Vagina (tissue), 2 donors: ENCODE measurements at places on chromosomes 13 and 19.
A peak's percentile ranks its signal among the peaks of the same experiment; 100 is the strongest.

DNA sequence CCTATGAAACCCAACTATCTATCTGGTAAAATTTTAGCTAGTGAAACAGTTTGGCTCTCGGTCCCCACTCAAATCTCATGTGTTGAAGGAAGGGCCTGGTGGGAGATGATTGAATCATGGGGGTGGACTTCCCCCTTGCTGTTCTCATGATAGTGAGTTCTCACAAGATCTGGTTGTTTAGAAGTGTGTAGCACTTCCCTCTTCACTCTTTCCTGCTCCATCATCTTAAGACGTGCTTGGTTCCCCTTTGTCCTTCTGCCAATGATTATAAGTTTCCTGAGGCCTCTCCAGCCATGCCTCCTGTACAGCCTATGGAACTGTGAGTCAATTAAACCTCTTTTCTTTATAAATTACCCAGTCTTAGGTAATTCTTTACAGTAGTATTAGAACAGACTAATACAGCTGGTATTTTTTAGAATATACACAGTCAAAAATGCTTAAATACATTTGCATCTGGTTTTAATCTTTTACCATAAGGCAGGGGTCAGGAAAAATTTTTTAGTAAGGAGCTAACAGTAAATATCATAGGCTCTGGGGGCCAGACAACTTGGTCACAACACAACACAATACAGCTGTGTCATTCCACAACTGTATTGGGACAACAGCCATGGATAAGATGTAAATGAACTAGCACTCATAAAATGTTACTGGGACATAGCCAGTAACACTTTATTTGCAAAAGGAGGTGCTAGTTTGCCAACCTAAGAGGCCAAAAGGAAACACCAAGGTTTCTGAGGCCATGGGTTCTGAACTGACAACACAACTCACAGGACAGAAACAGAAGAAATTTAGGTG, 24.3 kb downstream of the DZIP1 start:
- no peak for DNase-seq

DNA sequence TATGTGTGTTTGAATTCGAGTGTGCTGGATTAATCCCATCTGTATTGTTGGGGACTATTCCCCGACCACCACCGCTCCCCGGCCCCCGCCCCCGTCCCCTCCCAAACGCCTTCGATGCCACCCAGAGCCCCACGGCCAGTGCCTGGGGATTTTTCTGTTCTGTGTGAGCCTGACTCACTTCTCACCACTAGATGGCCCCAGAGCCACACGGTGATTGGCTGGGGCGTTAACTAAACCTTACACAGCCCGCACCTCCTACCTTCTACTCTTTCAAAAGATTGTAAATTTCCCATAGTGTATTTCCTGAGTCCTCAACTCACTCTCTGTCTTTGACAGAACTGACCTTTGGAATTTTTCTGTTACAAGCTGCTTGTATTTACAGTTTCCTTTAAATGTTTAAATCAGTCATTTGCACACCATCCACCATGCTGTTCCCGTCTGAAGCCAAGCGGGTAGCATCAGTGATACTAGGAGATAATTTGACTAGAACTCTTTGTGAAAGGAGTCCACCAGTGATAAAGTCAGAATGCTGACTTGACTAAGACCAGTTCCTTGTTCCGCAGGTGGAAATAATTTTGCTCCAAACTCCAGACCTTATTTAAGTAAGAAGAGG, 61.4 kb downstream of the RFX2 start:
- no peak for DNase-seq

DNA sequence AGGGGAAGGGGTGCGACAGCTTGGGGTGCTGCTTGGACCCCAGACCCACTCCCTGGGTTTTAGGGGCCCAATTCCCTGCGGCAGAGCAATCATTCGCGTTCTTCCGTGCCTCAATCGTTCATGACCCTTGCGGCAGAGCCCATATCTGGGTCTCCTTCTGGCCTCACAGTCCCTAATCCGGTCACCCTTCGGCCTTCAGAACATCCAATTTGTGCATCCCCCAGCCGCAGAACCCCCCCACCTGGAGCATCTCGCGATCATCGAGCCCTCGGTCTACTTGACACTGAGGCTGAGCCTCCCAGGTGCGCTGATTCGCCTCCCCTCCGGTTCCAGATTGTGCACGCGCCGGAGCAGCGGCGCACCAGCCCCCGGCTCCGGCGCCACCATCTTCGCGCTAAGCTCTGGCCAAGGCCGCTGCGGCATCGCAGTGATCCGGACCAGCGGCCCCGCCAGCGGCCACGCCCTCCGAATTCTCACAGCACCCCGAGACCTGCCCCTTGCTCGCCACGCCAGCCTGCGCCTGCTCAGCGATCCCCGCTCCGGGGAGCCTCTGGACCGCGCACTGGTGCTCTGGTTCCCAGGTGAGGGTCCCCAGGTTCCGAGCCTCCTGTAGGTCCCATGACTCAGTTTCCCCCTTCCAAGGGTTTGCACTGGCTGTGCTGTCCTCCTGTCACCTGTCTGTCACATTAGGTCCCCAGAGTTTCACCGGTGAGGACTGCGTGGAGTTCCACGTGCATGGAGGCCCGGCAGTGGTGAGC, 501 bp downstream of the GTPBP3 start:
- DNase-seq, result no peak

DNA sequence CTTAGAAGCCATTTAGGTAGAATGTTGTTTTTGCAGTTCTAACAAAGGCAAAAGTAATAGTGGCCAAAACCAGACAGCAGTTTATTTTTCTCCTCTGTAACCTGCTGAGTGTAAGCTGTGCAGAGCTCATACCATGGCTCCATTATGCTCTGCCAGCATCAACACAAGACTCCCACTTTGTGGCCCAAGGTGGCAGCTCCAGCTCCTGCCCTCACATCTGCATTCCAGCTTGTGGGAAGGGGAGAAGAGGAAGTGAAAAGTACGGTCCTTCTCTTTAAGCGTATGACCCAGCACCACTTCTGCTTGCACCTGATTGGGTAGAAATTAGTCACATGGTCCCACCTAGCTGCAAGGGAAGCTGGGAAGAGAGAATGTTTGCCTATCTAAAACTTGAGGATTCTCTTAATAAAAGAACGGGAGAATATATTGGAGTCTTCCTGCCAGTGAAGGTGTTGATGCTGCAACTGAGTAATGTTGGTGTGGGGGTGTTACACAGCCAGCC, 19.2 kb downstream of the ADGRE1 start:
- DNase-seq, result no peak

- peak; percentile 86 for DNase-seq
Measured at GRCh38 chr13:40205771-40206240, 460.6 kb downstream of the FOXO1 start.

DNA sequence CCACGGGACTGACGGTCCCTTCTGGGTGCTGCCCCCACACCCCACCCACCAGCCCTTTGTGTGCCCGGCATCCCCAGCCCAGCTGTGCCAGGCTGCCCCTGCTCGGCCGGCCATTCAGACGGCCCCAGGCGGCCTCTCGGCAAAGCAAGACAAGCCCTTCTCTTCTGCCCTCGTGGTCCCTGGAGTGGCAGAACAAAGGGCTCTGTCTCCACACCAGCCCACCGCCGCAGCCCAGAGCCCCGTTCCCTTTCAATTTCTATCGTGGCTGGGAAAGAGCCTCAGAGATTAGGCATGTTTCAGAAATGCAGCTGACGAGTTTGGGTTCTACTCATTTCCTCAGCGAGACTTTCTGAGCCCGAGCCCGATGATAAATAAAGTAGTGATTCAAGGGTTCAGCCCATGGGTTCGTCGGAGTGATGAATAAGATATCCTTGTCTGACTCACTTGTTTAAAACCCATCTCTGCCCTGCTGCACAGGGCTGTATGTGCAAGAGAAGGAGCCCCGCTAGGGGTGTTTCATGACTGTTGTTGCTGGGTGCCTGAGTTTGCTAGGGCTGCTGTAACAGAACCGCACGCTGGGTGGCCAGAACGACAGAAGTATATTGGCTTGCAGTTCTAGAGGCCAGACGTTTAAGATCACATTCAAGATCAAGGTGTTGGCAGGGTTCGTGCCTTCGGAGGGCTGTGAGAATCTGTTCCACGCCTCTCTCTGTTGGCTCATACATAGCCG, 4.3 kb downstream of the MYO9B start:
- DNase-seq, result no peak

DNA sequence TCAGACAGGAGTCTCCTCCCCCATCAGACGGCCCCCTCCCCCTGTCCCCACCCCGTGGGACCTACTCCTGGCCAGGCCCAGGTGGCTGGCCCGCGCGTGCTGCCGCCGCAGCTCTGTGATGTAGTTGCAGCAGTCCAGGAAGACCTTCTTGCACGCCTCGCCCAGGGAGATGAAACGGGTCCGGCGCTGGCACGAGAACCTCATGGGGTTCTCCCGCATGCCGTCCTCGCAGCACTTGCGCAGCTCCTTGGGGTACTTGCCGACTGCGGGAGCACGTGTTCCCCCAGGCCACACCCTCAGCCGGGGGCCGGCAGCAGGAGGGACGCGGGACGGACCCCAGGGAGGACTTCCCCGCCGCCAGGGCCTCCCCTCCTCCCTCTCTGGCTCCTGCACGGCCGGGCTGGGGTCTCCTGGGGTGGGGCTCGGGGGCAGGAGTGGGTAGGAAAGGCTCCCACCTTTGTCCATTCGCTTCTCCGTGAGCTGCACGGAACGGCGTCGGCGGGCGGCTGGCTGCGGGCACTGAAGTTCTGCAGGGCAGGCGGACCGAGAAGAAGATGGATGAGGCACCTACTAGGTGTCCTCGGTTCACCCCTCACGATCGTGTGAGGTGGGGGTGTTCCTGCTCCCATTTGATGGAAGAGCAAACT, 13.3 kb downstream of the C3 start:
- no peak for DNase-seq

- no peak for DNase-seq
Measured at GRCh38 chr13:87872813-87873212, 201.6 kb downstream of the SLITRK5 start.

GRCh38 chr19:53172889-53173288, 14.0 kb upstream of the ZNF347 start:
- DNase-seq, result no peak

DNA sequence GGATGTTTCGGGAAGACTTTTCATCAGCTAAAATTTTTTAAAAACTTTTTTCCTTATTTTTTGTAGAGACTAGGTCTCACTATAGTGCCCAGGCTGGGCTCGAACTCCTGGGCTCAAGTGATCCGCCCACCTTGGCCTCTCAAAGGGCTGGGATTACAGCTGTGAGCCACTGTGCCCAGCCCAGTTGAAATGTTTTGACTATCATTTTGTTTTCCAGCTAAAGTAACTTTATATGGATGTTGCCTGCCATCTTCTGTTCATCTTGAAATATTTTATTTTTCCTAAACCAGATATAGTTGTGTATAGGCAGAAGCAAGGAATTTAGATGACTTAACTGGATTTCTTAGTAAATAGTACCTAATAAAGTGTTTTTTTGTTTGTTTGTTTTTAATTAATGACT, 7.0 kb downstream of the CAB39L start:
- DNase-seq, result no peak

- no peak for DNase-seq
Measured at GRCh38 chr13:107124129-107124718, 556.3 kb upstream of the ARGLU1 start.
